Inflammatory macrophage treated with lipopolysaccharide for 4 hours (primary cell): ENCODE measurements at places on chromosomes 7 and 10.

GRCh38 chr7:79386688-79387422 is 66.6 kb downstream of the MAGI2 start:
- DNase-seq: no peak

GRCh38 chr10:58696736-58697135 is 184.1 kb downstream of the BICC1 start:
- DNase-seq: no peak

DNA sequence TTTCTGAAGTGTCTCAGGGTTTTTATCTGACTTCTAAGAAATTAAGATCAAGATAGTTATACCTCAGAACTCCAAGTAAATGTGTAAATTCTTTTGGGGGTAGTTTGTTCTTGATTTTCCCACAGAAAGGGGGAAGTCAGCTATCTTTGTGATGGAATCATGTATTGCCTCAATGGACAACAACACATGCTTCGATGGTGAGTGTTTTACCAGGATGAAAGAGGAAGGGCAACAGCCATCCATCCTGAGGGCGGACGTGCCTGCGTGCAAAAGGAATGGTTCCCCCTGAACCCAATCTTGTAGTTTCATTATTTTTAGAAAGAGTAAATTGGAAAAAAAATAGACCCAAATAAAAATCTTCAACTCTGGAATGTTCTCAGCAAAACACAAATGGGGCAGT is 67.2 kb upstream of the ZPBP start:
- DNase-seq: peak; percentile 70

DNA sequence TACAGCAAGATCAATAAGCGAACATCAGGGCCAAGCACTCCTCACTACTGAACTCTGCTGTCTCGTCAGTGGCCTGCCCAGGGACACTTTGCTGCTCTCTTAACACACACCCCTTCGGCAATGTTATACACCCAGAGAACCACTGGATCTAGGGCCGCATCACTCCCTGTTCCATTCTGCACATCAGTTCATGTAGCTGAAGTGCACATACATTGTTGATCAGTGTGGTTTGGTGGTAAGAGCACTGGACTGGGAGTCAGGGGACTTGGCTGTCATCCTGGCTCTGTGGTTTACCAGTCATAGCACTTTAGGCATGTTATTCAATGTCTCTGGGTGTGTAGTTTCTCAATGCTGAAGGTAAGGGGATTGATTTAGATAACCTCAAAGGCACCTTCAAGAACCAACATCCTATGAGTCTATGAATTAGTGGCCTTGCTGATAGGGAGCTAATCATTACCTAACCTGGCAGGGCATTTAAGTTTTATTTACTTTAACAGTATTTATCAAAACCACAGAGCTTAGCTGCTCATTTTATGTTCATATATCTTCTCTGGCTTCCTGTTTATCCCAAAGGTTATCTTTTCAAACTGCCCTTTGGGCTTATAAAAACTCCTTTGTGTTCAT is 24.8 kb downstream of the DUSP5 start:
- DNase-seq: no peak

DNA sequence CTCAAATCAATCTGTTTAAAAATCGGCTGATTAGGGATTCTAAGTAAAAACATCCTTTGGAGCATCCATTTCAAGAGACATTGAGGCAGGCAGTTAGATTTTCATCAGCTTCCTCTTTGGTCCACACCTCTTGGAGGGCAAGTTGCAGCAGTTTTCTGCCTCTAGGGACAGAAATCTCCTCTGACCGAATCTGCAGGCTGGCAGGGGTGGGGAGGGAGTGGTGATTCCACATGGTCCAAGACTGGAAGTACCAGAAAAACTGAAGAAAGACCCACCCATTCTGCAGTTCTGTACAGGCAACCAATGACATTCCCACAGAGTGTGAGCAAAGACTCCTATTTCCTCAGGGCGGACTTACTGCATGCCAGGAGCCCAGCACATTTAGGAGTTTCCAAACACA is 29.0 kb downstream of the FGFBP3 start:
- DNase-seq: no peak

GRCh38 chr7:29946428-29947186 is 43.0 kb downstream of the SCRN1 start:
- peak; percentile 38 for DNase-seq

DNA sequence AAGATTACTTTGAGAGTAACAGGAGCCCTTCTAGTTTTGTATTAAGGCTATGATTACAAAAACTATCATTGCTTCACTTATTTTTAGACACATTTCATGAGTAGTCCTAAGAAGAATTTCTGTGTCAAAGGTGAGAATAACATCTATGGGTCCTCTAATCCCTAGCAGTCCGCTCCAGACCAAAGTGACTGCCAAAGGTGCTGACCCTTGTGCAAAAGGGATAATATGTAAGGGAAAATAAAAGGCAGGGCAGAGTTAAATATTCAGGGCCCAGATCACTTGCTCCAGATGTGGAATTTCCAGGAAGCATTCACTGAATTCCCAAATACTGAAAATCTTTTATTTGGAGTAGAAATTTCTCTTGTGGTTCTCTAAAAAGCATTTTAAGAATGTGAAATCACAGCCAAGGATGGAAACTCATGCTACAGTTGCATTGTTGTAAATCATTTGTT is 29.3 kb downstream of the RHOBTB1 start:
- DNase-seq: no peak

DNA sequence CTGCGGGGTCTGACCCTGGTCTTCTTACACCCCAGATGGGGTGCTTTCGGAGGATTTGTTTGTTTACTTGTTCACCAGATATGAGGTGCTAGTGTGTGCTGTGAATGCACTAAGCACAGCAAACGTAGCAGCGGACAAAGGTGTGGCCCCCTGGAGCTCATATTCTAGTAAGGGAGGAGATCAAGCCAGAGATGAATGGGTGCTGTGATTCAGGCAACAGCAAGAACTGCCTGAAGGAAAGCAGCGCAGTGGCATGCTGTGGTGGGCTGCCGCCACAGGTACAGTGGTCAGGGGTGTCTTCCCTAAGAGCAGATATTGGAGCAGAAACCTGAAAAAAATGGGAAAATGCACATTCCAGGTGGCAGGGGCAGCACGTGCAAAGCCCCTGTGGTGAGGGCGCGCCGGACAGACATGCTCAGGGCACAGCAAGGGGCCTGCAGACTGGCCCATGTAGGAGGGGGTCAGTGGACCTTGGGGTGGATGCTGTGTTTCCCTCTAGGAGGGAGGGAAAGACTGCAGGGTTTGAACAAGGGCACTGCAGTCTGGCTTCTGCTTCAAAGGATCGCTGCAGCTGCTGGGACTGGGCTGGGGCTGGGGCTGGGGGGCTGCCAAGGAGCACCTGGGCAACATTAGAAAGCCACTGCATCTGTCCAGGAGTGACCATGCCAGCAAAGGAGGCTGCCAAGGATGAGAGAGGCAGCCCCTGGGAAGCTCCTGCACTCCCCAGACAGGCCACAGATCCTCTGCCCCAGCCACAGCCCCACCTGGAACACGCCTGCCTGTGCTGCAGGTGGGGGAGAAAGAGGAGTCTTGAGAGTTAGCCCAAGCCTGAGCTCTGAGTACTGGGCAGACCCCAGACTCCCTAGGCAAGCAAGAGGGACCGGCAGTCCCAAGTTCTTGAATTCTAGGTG is 927 bp upstream of the DEPP1 start:
- no peak for DNase-seq

- peak; percentile 85 for DNase-seq
These were observed 80.7 kb downstream of the MMRN2 start for GRCh38 chr10:86876748-86877147.

DNA sequence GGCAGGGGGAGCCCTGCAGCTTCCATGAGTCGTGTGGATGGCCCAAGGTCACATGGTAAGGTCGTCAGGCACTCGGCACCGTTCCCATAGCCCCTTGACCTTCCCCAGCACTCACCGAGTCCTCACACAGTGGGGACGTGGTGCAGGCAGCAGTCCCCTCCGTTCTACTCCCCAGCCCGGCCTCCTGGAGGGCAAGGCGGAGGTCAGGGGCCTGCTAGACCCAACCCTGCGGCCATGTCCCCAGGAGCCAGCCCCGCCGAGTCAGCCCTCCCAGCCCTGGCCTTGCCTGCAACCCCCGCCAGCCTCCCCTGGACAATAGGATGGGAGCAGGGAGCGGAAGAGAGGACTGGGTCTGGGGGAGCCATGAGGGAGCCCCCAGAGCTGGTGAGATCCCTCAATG is 65.2 kb downstream of the ELFN1 start:
- no peak for DNase-seq

DNA sequence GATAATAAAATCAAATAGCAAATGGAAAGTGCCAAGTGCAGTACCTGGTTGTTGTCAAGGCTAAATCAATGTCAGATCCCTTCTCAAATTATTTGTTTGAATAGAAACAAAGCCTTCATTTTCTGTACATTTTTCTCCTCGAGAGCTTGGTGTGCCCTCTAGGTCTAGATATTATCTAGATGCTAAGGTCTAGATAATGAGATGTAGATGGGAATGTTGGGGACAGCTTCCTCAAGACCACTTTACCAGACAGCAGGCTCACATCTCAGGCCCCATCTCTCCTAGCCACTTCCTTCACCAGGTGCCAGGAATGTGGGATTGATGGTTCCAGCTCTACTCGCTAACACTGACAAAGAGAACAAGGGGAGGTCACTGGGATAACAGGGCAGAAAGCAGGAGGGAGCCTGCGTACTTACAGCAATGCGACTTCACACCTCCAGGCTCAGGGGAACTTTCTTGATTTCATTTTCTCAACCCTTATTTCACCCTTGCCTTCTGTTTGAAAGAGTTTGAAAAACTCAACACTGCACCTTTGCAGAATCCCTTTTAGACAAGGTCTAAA is 451.4 kb upstream of the VSTM2A start:
- no peak for DNase-seq

- no peak for DNase-seq
These were observed 84.6 kb downstream of the JCAD start for GRCh38 chr10:29974773-29975172.

DNA sequence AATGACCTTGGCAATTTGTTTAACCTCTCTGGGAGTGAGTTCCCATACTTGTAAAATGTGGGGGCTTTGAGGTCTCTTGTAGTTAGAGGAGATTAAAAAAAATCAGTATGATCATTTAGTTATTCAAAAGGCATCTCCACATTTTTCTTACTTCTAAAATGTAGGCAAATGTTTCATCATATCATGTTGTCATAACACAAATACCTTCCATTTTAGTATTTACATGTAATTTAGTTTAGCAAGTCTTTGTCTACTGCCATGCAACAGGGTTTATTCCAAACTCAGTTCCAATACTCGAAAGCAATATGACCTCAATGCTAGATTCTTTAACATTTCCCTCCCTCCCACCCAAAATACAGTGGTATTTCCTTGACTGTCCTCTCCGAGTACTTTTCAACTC is 262.8 kb upstream of the IMMP2L start:
- DNase-seq: no peak

- DNase-seq: no peak
These were observed 16.0 kb downstream of the TRIL start for GRCh38 chr7:28942168-28942567.

DNA sequence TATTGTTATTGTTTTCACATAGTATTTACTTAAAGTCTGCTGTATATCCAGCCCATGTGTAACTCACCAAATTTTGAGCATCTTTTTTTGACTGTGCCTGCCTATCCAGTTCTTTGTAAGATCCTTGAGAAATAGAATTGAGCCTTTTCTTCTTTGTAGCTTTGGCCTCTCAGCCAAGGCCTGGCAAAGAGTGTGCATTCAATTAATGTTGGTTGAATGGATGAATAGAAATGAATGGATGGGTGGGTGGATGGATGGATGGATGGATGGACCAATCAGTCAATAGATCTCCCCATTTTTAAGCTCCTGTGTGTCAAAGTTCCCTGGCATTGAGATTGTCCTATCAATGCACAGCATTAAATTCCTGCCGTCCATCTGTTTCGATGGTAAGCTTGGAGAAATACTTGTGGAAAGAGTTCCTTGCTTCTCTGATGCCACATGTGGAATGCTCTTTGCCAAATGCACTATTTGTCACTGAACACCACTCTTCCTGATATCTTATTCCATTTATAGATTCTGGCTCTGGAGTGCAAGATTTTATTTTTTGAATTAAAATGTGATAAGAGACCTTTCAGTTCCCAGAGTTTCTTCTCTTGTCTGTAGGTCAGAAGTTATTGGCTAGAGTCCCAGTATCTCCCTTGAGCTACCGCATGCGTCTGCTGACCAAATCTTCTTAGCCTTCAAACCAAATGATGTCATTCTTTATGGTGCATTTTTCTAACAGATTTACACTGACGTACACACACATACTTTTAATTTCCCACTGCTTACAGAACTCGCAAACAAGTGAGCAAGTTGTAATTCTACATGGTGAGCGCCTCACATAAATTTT is 20.7 kb upstream of the ADRB1 start:
- no peak for DNase-seq

DNA sequence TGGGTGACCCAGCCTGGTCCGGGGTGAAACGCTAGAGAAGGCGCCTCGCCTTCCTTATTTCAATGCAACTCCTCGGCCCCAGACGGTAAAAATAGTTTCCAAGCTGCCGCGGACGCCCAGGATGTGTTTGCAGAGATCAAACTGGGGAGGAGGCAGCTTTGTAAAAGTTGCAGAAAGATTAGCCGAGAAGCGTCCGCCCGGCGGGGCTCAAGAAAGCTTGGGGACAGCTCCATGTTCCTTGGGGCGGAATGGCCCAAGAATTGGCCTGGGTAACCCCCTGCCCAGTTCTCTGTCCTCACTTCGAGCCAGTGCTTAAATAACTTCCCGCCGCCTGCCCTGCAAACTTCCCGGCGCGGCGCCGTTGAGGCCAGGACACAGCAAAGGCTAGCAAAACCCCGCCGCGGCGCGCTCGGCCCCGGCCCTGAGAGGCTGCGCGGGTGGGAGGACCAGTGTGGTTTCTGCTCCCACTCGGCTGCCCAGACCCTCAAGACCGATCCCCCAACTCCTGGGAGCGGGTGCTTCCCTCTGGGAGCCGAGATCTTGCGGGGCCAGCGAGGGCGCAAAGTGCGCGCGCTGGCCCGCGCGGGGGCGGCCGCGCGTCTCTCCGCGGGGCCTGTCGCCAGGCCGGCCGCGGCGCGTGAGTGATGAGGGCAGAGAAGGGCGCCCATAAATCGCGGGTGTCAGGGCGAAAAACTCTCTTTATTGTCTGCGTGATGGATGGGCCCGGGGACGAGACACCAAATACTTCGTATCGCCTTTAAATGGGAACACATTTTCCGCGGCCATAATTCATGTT is 6.3 kb upstream of the ZNF503 start:
- no peak for DNase-seq

GRCh38 chr7:22302951-22303423 is 54.0 kb downstream of the RAPGEF5 start:
- no peak for DNase-seq

GRCh38 chr10:96268341-96268909 is 2.9 kb downstream of the BLNK start:
- DNase-seq: no peak

DNA sequence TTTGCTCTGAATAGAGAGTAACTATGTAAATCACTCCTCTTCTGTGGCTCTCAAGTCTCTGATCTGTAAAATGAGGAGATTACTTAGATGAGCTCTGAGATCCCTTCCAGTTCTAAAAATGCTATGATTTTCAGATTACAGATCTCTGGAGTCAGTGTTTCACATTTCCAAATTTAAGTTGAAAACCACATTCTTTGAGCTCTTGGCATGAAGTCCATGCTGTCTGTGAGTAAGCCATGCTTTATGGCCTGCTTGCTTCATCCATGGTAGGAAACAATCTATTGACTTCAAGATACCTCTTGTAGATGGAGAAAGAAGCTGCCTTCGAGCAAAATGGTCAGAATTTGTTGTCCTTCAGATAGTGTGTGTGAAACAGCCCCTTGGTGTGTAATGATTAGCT is 64.9 kb downstream of the CELF2 start:
- DNase-seq: no peak
